ENCODE measurements at places on chromosomes 13 and 19. TPM values are rescaled to one million over a fixed set of nuclear protein-coding genes. Genes with fewer than 3 reads are reported as not detected.
A peak's percentile ranks its signal among the peaks of the same experiment; 100 is the strongest.

- no peak for DNase-seq
- H3K27me3 ChIP-seq: no peaks in the 10 kb centered on the region
- no peaks in the 10 kb centered on the region for H3K36me3 ChIP-seq
- H3K4me1 ChIP-seq: peaks cover 4% of the 10 kb centered on the region
- no peak overlapping the region for H3K4me3 ChIP-seq
Measured at GRCh38 chr19:5361407-5361806, 20.8 kb upstream of the PTPRS start.

The NKPD1 gene
- total RNA-seq: 0.36 TPM

The HRC gene
- 1.7 TPM for total RNA-seq

The FUZ gene
- 48.6 TPM for total RNA-seq

The TRPC4 gene
- 5.5 TPM for total RNA-seq

DNA sequence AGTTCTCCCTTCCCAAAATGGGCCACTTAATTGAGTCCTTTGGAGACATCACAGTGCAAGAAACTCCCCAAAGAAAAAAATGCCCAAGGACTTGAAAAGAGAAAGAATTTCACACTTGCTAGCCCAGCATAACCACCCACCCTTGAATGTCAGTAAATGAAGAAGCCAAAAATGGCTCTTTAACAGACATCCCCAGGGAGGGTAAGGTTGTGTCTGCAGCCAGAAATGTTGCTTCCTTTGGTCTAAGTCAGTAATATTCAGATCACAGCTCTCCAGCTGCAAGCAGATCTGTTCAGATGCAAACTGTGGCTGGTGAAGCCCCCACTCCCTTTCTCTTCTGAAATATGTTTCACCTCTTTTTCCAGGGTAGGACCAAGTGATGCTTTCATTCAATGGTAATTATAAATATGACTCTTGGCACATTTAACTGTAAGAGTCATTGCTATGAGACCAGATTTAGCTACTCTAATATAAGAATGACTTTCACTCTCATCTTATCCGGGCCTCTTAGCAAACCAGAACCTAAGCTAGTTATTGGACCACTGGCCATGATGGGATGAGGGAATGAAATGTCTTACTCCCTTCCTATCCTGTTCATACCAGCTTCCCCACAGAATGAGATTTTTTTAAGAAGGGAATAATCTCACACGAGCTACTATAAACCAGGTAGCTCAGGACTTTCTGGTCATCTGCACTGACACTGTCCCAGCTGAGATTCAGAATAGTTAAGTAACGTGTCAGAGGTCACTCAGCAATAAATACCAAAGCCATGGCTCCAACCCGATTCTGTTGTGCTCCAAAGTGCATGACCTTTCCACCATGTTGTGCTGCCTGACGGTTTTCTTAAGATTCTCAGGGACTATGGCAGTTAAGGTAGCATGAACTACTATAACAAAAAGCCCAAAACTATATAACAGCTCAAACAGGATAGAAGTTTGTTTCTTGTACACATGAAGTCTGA is 234.1 kb downstream of the FOXO1 start:
- no peaks in the 10 kb centered on the region for H3K27me3 ChIP-seq
- H3K27ac ChIP-seq: no peak overlapping the region
- no peaks in the 10 kb centered on the region for H3K36me3 ChIP-seq
- H3K4me1 ChIP-seq: no peaks in the 10 kb centered on the region
- no peak overlapping the region for H3K4me3 ChIP-seq

The CEACAM5 gene
- total RNA-seq: not detected

- H3K4me1 ChIP-seq: peaks cover 6% of the 10 kb centered on the region
- no peak overlapping the region for H3K4me3 ChIP-seq
- DNase-seq: no peak
Measured at GRCh38 chr13:101457176-101457575, 4.7 kb downstream of the ITGBL1 start.

GRCh38 chr13:30355384-30355699 is 48.0 kb upstream of the KATNAL1 start:
- H3K4me3 ChIP-seq: no peak overlapping the region
- no peaks in the 10 kb centered on the region for H3K27me3 ChIP-seq
- no peaks in the 10 kb centered on the region for H3K36me3 ChIP-seq

DNA sequence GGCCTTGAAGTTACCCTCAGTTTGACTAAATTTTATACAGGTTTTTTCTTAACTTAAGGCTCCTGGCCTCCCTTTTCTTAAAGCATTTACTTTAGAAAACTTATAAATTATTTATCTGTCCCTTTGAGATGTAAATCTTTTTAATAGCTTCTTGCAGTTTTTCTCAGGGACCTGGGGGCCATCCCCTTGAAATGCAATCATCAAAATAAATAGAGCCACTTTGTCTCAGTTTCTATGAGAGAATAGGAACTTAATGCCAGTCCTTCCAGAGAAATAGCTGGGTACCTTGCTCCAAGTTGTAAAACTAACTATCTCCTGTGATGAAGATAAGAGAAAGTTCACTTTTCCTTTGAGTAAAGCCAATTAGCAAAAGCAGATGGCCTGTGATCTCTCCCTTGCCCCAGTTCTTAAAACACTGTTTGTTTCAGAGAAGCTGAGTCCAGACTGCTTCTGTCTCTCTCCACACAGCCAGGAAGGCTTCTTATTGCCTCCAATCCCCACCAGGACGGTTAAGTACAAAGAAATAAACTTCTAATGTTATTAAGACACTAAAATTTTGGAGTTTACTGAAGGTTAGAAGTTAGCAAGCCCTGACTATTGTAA is 913.1 kb downstream of the OLFM4 start:
- no peak for DNase-seq
- H3K4me3 ChIP-seq: no peak overlapping the region
- no peaks in the 10 kb centered on the region for H3K27me3 ChIP-seq
- H3K27ac ChIP-seq: no peak overlapping the region

DNA sequence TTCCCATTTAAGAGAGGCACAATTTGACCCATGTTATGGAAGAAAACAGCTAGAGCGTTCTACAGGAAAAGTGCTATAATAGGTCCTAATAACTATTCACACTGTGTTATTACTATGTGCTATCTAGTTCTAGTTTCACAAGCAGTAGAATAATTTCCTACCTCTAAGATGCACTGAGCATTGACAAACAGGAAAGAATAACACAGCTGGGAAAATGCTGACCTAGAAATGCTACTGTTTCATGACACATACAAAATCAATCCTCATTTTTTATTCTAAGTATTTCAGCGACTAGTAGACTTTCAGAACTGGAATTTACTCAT is 259.5 kb downstream of the ITGBL1 start:
- H3K36me3 ChIP-seq: no peaks in the 10 kb centered on the region
- no peak overlapping the region for H3K27ac ChIP-seq
- H3K27me3 ChIP-seq: no peaks in the 10 kb centered on the region
- no peaks in the 10 kb centered on the region for H3K4me1 ChIP-seq
- H3K4me3 ChIP-seq: no peak overlapping the region
- no peak for DNase-seq

GRCh38 chr13:69970520-69970919 is 137.1 kb upstream of the ATXN8OS start:
- H3K4me1 ChIP-seq: no peaks in the 10 kb centered on the region
- no peak for DNase-seq
- H3K27ac ChIP-seq: no peak overlapping the region
- no peak overlapping the region for H3K4me3 ChIP-seq
- H3K27me3 ChIP-seq: no peaks in the 10 kb centered on the region

- H3K36me3 ChIP-seq: no peaks in the 10 kb centered on the region
- no peak overlapping the region for H3K27ac ChIP-seq
- H3K4me3 ChIP-seq: no peak overlapping the region
- peaks cover 3% of the 10 kb centered on the region for H3K4me1 ChIP-seq
Measured at GRCh38 chr19:13788991-13789390, 6.3 kb upstream of the ZSWIM4 start.

The RNASEH2B gene
- total RNA-seq: 62.1 TPM

DNA sequence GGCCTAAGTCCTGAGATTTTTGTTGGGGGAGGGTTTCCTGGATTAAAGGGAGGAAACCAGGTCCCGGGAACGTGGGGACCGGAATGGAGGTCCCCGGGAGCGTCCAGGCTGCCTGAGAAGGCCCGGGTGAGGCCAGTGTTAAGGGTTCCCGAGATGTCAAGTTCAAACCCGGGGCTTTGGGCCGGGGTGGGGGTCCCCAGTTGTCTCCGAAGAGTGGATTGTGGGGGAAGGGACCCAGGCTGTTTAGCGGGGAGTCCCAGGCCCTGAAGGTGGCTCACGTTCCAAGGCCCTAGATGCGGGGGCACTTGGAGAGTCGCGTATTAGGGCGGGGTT is 262 bp downstream of the COX7A1 start:
- peaks cover 4% of the 10 kb centered on the region for H3K4me1 ChIP-seq
- H3K27me3 ChIP-seq: no peaks in the 10 kb centered on the region
- H3K4me3 ChIP-seq: peak overlapping the region; percentile 58
- peak overlapping the region; percentile 93 for H3K27ac ChIP-seq

The PCSK4 gene
- 1.3 TPM for total RNA-seq

GRCh38 chr19:2047076-2047448 is 4.0 kb downstream of the MKNK2 start:
- H3K4me3 ChIP-seq: no peak overlapping the region
- H3K4me1 ChIP-seq: peaks cover 35% of the 10 kb centered on the region
- no peaks in the 10 kb centered on the region for H3K27me3 ChIP-seq
- no peak overlapping the region for H3K27ac ChIP-seq
- H3K36me3 ChIP-seq: no peaks in the 10 kb centered on the region

The PDE4A gene
- total RNA-seq: 0.71 TPM

DNA sequence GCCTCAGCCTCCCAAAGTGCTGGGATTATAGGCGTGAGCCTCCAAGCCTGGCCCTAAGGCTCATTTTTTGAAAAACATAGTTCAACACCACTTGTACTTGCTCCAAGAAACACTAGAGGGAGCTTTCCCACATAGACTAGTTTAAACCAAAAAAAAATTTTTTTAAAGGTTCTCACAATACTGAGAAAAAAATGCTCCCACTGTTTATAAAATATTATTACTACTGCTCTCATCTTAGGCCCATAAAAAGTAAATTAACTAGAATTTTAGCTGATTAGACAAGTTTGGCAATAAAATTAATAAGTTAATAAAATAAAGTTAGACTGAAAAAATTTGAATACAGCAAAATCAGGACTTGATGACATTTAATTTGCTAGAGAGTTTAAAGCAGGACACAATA is 109.5 kb downstream of the TBC1D4 start:
- H3K36me3 ChIP-seq: no peaks in the 10 kb centered on the region
- peak overlapping the region; percentile 16 for H3K27ac ChIP-seq
- no peak overlapping the region for H3K4me3 ChIP-seq
- no peak for DNase-seq
- peaks cover 2% of the 10 kb centered on the region for H3K4me1 ChIP-seq

Data from ovary (tissue), 10 donors.